ENCODE measurements at places on chromosomes 16 and 17. TPM values are rescaled to one million over a fixed set of nuclear protein-coding genes. Genes with fewer than 3 reads are reported as not detected.

DNA sequence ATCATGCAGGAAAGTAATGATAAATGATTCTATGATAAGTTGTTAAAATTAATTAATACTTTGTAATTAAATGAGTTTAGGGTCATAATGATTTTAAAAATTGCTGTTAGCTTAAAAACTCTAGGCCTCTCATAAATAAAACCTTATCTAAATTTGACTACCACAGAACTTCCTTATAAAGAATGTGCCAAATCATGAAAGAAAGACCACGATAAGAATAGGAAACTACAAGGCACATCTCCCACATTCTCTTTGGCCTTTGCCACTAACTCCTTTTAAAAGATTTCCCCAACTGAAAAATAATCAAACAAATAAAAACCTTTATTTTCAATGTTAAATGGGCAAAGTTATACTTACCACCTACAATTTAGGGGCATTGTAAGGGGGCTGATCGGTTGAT lies 164.6 kb upstream of the C17orf78 start:
- no peaks in the 10 kb centered on the region for H3K27me3 ChIP-seq
- peaks cover 4% of the 10 kb centered on the region for H3K36me3 ChIP-seq
- H3K4me1 ChIP-seq = no peaks in the 10 kb centered on the region

DNA sequence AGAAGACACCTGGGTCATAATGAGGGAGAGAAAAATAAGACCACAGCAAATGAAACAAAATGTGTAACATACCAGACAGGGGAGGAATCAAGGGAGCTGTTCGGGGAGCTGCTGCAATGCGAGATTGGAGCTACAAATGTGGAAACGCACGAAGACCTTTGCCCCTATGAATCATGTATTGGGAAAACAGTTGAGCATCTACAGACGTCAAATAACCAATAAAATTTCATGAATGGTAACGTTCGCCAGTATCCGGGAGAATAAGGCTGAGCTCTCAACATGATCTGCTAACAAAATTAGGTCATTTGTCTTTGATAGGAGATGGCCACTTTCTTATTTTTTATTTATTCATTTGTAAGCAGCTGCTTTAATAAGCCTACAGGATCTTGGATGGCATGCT lies 486.2 kb upstream of the RBFOX1 start:
- H3K27ac ChIP-seq = no peak overlapping the region
- no peaks in the 10 kb centered on the region for H3K27me3 ChIP-seq
- H3K4me3 ChIP-seq = no peak overlapping the region
- H3K36me3 ChIP-seq = no peaks in the 10 kb centered on the region

- no peak overlapping the region for H3K4me3 ChIP-seq
- H3K4me1 ChIP-seq = no peaks in the 10 kb centered on the region
- H3K27ac ChIP-seq = no peak overlapping the region
- no peaks in the 10 kb centered on the region for H3K27me3 ChIP-seq
- H3K36me3 ChIP-seq = no peaks in the 10 kb centered on the region
Observed at GRCh38 chr17:19018600-19018950, 14.0 kb upstream of the FAM83G start.

MEAK7 gene
- 39.0 TPM for polyA plus RNA-seq

CRHR1 gene
- polyA plus RNA-seq = not detected

All from IMR-90 (cell line).